Chondrocyte (in vitro differentiated cells): ENCODE measurements at places on chromosomes 3 and 15. TPM values are rescaled to one million over a fixed set of nuclear protein-coding genes. Genes with fewer than 3 reads are reported as not detected.
A peak's percentile ranks its signal among the peaks of the same experiment; 100 is the strongest.

Gene STRA6
- total RNA-seq: 4.9 to 12.7 TPM (median 5.4 TPM) in 3 replicates

Gene KCNAB1
- 3.0 to 3.4 TPM (median 3.3 TPM) in 3 replicates for total RNA-seq

Gene GRM2
- total RNA-seq: 0.10 TPM in 2 of 3 replicates, not detected in the other

Gene RARRES1
- total RNA-seq: 0.95 to 1.3 TPM (median 0.99 TPM) in 3 replicates

Gene MGA
- total RNA-seq: 38.0 to 39.4 TPM (median 38.3 TPM) in 3 replicates

GRCh38 chr3:147572970-147573340, 163.8 kb downstream of the ZIC1 start:
- H3K27me3 ChIP-seq: no peaks in the 10 kb centered on the region
- no peak overlapping the region for H3K27ac ChIP-seq
- no peak for DNase-seq
- H3K4me1 ChIP-seq: peaks cover 7% of the 10 kb centered on the region

DNA sequence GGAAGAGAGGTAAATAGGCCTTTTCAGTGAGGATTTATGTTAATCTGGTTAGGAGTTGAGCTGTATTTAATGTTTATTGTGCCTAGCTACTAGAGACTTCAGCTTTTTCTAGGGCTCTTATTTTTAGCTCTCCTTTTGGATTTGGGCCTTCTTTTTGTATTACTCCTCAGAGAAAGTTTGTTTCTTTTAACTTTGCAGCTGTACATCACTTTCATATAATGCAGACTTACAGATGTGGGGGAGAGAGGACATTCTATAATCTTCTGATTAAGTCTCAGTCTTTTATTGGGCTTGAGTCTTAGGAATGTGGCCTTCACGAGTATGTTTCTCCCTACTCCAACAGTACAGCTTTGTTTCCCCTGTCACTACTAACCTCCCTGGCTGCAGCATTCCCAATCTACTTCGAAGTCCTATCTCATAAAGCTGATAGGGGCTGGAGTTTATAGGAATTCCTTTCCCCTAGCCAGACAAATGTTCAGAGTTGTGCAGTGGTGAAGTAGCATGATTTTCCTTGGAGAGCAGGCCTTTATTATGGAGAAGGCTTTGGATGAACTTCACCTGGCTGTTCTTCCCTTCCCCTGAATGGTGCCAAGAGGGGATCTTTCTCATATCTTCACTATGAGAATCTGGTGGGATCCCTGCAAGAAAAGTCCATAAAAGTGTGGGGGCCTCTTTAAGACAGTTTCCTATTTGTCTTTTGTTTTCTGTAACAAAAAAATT, 82.2 kb upstream of the CBLB start:
- no peak overlapping the region for H3K4me3 ChIP-seq
- no peak overlapping the region for H3K27ac ChIP-seq
- H3K4me1 ChIP-seq: peaks cover 4% of the 10 kb centered on the region
- DNase-seq: no peak
- no peaks in the 10 kb centered on the region for H3K27me3 ChIP-seq

GRCh38 chr3:7437231-7437630, 576.3 kb downstream of the GRM7 start:
- H3K4me3 ChIP-seq: no peak overlapping the region
- no peaks in the 10 kb centered on the region for H3K36me3 ChIP-seq
- no peaks in the 10 kb centered on the region for H3K4me1 ChIP-seq
- DNase-seq: no peak
- H3K27ac ChIP-seq: no peak overlapping the region
- H3K27me3 ChIP-seq: peaks cover 15% of the 10 kb centered on the region

- H3K4me1 ChIP-seq: peaks cover 14% of the 10 kb centered on the region
- H3K27ac ChIP-seq: peak overlapping the region; percentile 13
- no peaks in the 10 kb centered on the region for H3K27me3 ChIP-seq
- DNase-seq: no peak
Observed at GRCh38 chr3:151864423-151865101, 8.9 kb upstream of the SUCNR1 start.

- H3K4me3 ChIP-seq: no peak overlapping the region
- DNase-seq: no peak
- peaks cover 8% of the 10 kb centered on the region for H3K27me3 ChIP-seq
- no peaks in the 10 kb centered on the region for H3K4me1 ChIP-seq
- no peak overlapping the region for H3K27ac ChIP-seq
Observed at GRCh38 chr3:181752202-181752671, 40.5 kb downstream of the SOX2 start.

DNA sequence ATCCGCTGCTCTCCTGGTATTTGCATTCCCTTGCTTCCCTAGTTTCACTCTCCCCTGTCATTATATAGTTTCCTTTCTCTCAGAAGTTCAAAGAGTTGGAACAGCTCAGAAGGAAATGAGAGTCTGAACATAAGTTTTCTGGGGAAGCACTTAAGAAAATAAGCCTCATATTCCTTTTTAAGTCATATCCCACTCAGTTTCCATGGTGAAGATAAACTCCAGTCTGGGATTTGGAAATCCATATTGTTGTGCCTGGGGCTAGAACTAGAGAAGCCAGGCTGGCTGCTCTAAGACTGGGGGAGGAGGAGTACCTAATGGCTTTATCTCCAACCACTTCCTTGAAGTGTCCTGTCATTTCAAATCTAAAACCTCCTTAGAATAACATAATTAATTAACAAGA, 134.2 kb upstream of the ALCAM start:
- DNase-seq: no peak
- H3K36me3 ChIP-seq: peaks cover 1% of the 10 kb centered on the region
- H3K27me3 ChIP-seq: no peaks in the 10 kb centered on the region

- H3K36me3 ChIP-seq: peaks cover 2% of the 10 kb centered on the region
- no peak overlapping the region for H3K27ac ChIP-seq
- H3K4me1 ChIP-seq: no peaks in the 10 kb centered on the region
- no peak overlapping the region for H3K4me3 ChIP-seq
- DNase-seq: no peak
Observed at GRCh38 chr3:149291178-149291577, 42.3 kb downstream of the TM4SF18 start.

DNA sequence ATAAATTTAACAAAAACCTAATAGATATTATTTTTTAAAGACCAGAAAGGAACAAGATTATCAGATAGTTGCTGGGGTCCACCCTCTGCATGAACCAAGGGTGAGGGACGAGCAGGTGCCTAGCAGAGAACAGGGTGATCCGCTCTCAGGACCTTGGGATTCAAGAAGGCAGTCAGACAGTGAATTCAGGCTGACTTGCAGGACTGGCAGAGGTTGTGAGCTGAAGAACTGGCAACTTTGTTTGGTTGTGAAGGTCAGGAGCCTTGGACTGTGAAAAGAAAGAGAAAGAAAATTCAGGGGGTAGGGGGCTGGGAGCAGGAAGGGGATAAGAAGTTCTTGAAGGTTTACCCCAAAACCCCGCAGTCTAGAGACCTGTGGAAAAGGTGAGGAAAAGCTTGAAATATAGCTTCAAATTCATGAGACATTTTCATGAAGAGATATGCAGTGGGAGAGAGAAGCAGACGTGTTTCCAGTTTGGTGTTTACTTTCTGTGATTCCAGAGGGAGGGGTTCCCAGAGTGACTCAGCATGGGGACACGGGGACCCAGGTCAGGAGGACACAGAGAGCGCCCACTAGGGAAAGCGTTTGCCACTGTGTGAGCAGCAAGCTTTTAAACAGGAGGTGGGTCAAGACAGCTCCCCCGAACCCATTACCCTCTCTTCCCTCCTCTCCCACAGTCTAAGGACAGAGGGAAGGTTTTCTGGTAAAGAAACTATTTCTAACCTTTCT, 217.2 kb upstream of the UMPS start:
- peaks cover 5% of the 10 kb centered on the region for H3K36me3 ChIP-seq
- H3K27me3 ChIP-seq: no peaks in the 10 kb centered on the region
- peaks cover 14% of the 10 kb centered on the region for H3K4me1 ChIP-seq
- no peak overlapping the region for H3K27ac ChIP-seq
- DNase-seq: no peak

- H3K4me1 ChIP-seq: no peaks in the 10 kb centered on the region
- no peak overlapping the region for H3K4me3 ChIP-seq
- H3K27ac ChIP-seq: no peak overlapping the region
Observed at GRCh38 chr3:50483374-50483773, 20.1 kb downstream of the CACNA2D2 start.

DNA sequence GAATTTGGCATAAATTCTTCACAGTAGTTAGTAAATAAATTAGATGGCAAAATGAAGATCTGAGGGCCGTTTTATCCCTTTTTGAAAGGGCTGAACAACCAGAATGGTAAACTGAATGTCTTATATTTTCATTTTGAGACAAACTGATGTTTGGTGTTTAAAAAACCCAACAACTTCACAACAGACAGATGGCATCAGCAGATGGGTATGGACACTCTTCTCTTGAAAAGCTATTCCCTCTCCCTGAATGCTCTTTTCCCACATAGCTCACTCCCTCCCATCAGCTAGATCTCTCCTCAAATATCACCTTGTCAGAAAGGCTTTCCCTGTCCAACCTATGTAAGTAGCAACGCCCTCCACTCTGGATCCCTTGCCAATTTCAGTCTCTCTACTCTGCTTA, 33.3 kb downstream of the EMC4 start:
- no peak for DNase-seq
- no peaks in the 10 kb centered on the region for H3K27me3 ChIP-seq
- H3K27ac ChIP-seq: no peak overlapping the region
- H3K4me1 ChIP-seq: no peaks in the 10 kb centered on the region

DNA sequence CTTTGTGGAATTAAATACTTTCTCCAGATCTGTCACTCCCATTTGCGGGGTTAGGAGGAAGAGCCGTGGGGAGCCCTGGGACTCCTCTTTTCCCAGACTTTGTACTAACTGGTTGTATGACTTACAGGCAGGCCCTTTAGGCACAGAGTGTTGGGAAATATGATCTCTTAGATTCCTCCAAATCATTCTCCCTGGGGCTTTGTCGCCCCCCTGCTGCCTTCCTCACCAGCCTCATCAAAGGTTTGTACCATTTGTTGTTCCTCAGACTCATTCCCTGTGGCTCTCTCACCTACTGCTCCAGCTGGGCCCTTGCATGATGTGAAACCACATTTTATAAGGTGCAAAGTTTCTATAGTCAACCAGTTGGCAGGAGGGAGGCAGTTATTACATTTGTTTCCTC, 56.4 kb downstream of the CRYGS start:
- peaks cover 21% of the 10 kb centered on the region for H3K27me3 ChIP-seq
- no peaks in the 10 kb centered on the region for H3K36me3 ChIP-seq
- no peak overlapping the region for H3K27ac ChIP-seq
- peaks cover 14% of the 10 kb centered on the region for H3K4me1 ChIP-seq

DNA sequence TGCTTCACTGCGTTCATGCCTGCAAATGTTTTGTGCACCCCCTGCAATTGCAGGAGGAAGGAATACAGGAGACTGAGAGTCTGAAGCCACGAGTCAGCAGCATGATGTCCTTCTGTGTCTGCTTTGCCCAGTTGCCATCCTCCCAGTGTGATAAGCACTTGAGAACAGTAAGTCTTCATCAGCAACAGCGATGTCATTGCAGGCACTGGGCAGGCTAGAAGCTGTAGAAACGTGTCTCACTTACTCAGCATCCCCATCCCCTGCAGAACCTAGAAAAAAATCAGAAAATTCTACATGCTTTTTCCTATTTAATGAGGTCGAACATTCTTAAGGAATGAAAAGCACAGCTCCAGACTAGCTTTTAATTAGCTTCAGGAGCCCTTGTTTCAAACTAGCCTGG, 156.5 kb upstream of the LPP start:
- peaks cover 11% of the 10 kb centered on the region for H3K4me1 ChIP-seq
- H3K27ac ChIP-seq: no peak overlapping the region
- H3K36me3 ChIP-seq: no peaks in the 10 kb centered on the region
- H3K27me3 ChIP-seq: no peaks in the 10 kb centered on the region
- H3K4me3 ChIP-seq: no peak overlapping the region

DNA sequence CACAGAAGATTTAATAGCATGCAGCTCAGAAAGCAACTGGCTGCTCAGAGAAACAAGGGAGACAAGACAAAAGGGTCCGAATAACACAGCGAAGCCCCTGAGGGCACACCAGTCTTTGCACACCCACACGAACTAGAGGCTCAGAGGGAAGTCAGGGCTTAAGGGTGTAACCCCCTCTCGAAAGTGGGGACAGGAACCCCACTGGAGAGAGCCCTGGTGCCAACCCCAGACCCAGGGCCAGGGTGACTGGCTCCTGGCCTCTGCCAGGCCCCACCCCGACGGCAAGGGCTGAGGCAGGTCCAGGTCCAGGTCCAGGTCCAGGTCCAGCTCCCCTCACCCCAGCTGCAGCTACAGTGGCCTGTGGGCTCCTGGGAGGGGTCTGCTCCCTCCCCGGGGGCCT, 10.5 kb upstream of the PRR23E start:
- H3K27ac ChIP-seq: no peak overlapping the region
- no peak overlapping the region for H3K4me3 ChIP-seq
- no peak for DNase-seq
- H3K27me3 ChIP-seq: peaks cover 29% of the 10 kb centered on the region

DNA sequence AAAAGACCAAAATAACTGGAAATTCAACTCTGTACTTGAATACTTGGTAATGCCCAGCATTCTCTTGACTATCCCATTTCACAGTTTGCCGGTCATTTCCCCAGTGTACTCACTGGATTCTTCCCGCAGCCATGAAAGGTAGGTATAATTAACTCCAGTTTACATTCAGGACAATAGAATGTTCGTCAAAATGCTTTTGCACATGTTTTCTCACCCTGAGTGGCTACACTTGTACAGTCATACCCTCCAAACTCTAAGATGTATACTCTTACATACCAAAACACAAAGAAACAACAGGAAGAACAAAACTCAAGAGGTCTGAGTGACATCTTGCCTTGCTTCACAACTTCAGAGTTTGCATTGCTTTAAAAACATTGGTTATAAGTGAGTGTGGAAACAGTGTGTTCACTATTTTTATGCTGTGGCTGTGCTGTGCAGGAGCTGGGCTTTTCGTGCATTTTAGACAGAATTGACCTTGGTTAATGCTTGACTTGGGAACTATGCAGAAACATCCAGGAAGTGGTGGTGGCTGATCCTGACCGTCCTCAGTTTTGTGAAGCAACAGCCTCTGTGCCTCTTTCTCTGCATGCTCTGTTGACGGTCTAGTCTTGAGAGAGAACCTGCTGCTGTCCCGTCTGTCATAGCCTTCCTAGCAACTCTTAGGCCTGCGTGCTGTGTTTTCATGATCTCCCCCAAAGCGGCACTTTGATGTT, 90.5 kb downstream of the IGF1R start:
- H3K27me3 ChIP-seq: no peaks in the 10 kb centered on the region
- no peaks in the 10 kb centered on the region for H3K36me3 ChIP-seq
- DNase-seq: no peak

GRCh38 chr3:55074796-55075195, 146.9 kb upstream of the LRTM1 start:
- no peak overlapping the region for H3K4me3 ChIP-seq
- H3K36me3 ChIP-seq: no peaks in the 10 kb centered on the region
- H3K27ac ChIP-seq: no peak overlapping the region
- peaks cover 6% of the 10 kb centered on the region for H3K4me1 ChIP-seq
- no peak for DNase-seq
